Left ventricle myocardium superior (tissue), 1 donor: ENCODE measurements at places on chromosomes 1 and 21.
A peak's percentile ranks its signal among the peaks of the same experiment; 100 is the strongest.

GRCh38 chr1:145716641-145717345, 2.5 kb upstream of the CD160 start:
- no peak for DNase-seq

DNA sequence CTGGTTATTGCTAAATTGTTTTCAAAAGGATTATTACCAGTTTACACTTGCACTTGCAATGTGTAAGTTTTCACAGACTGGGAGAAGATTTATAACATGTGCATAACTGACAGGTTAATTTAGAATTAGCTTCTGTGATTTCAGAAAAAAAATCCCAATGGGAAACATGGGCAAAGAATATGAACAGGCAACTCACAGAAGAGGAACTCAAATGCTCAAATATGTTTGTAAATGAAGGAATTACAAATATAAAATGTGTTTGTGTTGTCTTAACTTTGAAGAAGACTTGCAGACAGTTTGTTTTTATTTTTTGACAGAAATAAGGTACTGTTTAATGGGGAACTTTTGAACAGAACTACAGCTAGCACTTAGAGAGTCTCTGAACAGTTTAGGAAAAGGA, 8.4 kb downstream of the TSEN15 start:
- DNase-seq, result no peak

GRCh38 chr1:29258189-29258975, 22.1 kb downstream of the PTPRU start:
- no peak for DNase-seq

GRCh38 chr1:45621501-45621836, 2.4 kb downstream of the CCDC17 start:
- no peak for DNase-seq

GRCh38 chr1:81731989-81732388, 68.7 kb upstream of the ADGRL2 start:
- DNase-seq, result no peak

DNA sequence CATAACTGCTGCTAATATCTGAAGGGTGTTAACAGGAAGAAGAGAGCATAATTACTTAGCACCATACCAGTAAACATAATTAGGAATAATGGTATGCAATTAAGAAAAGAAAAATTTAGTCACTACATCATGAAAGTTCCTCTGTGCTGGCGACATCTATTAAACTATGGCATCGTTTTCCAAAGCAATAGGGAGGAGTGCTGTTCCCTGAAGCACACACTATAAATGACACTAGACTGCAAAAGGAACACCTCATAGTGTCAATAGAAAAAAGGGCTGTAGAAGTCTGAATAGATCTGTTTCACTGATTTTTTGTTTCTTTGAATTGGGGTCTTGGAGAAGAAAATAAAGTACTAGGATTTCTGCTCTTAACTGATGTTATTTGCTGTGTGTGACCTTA, 773.6 kb upstream of the B3GALT2 start:
- DNase-seq, result no peak

- DNase-seq, result no peak
These were observed 84.9 kb downstream of the KIF14 start for GRCh38 chr1:200535605-200536004.

- DNase-seq, result no peak
These were observed 10.0 kb downstream of the ITLN1 start for GRCh38 chr1:160874935-160875334.

GRCh38 chr21:31133243-31133830, 95.1 kb upstream of the KRTAP19-8 start:
- DNase-seq, result no peak

DNA sequence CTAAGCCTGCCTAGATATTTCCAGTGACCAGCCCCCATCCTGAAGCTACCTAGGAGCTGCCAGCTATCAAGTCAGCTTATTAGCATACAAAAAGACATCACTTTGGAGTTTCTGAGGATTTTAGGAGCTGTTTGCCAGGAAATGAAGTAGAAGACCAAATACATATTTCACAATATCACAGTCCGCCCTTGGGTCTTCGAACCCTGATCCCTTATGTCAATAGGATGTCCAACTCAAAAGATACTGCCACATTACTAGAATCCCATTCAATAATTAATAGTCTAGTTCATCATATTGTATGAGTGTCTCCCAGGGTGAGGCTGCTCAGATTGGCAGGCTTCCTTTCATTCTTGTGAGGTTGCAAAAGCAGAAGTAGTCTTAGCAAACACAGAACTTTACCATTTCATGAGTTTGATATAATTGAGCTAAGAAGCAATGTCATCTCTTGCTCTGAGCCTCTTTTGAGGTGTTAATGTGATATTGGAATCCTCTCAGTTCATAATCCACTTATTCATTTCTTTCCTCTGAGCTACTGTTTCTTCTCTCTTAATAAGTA, 13.6 kb downstream of the IPO9 start:
- DNase-seq, result no peak

DNA sequence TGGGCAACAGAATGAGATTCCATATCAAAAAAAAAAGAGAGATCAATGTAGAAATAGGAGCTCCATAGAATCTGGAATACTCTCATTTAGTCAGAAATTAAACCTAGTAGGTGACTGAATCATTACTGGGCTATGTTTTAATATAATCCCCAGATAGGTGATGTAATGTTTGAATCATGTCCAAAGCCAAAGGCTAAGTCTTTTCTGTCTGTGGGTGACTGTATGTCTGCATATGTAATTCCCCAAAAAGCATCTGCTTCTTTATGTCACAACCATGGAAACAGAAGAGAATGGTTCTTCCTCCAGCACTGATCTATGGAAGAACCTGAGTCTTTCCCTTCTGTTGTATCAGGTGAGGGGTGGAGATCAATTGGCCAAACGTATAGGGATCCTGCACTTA, 5.8 kb downstream of the LAMC2 start:
- no peak for DNase-seq

DNA sequence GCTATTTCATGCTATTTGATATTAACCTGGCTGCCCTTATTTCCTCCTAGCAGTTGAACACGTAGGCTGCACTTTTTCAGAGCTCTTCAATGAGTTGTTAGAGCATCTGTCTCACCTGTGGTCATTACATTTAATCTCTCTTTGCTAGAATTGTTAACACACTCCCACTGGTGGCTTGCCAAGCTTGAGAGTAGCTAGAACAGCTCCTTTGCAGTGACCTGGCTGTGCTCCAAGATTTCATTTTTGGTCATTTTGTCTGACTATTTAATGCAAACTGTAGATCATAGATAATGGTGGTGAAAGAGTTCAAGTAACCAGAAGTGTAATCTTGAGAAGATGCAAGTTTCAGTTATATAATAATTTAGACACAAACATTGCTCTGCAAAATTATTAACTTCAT, 105.6 kb downstream of the LRRC7 start:
- no peak for DNase-seq

GRCh38 chr1:3922201-3922725, 22.2 kb upstream of the C1orf174 start:
- no peak for DNase-seq

GRCh38 chr1:89041119-89041641, 18.5 kb upstream of the GBP3 start:
- DNase-seq, result no peak

DNA sequence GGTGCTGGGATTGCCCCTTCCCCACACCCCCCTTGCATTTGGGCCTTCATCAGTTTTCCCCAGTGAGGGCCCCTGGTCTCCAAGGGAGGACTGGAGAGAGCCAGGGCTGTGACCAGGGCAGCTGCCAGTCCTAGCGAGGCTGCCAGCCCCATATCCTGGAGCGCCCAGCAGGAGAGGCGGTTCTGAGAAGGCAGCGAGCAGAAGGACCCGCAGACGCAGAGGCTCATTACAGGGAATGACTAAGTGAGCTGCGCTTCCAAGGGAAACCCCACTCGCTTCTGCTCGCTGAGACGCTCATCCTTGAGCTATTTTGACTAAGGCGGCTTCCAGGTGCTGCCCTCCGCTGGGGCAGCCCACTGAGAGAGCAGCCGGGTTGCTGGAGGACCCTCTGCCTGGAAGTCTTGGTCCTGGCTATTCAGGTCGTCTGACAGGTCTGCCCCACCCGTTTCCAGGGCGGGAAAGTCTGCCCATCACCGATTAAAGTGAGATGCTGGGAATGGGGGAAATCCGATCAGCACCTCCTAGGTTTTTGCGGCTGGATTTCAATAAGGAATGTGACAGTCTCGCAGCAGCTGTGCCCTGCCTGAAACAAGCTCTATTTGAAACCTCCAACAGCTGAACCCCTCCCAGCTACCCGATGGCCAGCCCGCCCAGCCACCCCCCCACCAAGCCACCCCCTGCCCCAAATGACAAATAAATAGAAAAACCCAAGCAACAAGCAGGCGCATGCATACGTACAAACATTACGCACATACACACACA, 2.8 kb downstream of the KCNN3 start:
- DNase-seq, result peak; percentile 45

- peak; percentile 64 for DNase-seq
These were observed at the start of gene C1QB for GRCh38 chr1:22652881-22653316. Gene C1QB, plus strand, starts transcription at chr1:22653236. Its CDS starts 6,227 bp downstream, at chr1:22659463.

DNA sequence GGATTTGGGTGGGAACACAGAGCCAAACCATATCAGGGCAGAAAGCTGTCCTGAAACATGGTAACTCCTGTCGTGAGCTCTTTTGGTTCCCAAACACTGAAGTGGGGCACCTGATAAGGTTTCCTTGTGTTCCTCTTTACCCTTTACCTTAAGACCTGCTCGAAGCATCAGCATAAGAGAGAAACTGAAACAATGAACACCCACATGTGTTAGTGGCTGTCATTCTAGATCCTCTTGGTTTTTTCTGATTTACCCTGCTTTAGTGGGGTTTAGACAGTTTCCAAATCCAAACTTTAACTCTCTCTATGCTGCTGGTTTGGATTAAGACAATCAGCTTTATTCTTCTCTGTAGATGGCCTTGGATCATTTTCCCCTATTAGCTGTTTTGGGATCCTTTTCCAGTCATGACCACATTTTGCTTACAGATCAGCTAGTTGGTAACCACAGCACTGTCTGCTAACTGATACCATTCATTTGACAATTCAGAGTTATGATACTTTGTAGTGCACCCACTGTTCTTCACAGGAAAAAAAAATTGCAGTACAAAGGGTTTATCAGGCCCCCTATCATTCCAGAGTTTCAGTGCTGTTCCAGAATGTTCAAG, 975 bp upstream of the MNDA start:
- DNase-seq, result no peak

DNA sequence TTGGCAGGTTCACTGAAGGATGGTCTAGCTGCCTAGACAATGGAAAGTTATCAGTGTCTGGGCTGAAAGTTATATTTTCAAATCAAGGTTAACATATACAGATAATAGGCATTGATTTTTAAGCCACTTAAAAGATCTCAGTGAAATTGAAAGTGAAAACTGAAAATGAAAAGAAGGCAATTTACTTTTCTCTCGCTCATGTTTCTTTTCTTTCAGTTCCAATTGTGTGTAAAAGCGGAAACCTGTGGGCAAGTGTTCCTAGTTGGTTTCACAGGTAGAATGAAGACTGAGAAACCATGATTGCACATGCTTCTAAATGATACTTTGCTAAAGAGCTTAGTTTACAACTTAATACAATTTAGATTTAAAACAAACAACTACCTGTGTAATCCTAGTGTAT, 383.7 kb downstream of the ZP4 start:
- DNase-seq, result no peak

GRCh38 chr1:109790735-109791494, 27.2 kb upstream of the EPS8L3 start:
- peak; percentile 70 for DNase-seq

DNA sequence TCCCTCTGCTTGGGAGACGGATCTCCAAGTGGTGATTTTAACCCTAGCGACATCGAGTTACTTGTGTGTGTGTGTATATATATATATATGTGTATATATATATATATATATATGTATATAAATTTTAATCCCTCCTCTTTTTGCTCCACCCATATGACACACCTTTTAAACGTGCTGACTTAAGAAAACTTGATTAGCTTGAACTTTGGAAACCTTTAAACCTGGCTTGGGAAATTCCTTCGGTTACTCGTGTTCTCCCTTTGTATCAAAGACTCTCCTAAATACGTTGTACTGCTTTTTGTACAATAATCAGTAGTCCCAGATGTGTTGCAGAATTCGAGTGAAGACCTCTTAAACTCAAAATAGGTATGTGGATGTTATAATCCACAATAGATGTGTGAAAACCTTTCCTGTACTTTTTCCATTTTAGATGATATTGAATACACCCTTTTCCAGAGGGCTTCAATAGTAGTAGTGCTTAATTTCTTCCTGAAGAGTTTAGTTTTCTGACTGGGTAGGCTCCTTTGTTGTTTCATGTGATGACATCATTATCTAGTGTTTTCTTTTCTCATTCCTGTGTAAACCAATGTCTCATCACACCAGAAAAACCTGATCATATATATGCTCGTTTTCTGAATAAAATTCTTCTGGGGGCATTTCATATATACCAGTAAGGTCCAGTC, 1.4 kb downstream of the RNF11 start:
- no peak for DNase-seq

GRCh38 chr21:29396951-29397455, 98.3 kb downstream of the BACH1 start:
- DNase-seq, result no peak

GRCh38 chr1:210377731-210378333, 49.1 kb downstream of the HHAT start:
- no peak for DNase-seq

- DNase-seq, result peak; percentile 53
These were observed 71.6 kb downstream of the SH3BGR start for GRCh38 chr21:39523399-39523798.

DNA sequence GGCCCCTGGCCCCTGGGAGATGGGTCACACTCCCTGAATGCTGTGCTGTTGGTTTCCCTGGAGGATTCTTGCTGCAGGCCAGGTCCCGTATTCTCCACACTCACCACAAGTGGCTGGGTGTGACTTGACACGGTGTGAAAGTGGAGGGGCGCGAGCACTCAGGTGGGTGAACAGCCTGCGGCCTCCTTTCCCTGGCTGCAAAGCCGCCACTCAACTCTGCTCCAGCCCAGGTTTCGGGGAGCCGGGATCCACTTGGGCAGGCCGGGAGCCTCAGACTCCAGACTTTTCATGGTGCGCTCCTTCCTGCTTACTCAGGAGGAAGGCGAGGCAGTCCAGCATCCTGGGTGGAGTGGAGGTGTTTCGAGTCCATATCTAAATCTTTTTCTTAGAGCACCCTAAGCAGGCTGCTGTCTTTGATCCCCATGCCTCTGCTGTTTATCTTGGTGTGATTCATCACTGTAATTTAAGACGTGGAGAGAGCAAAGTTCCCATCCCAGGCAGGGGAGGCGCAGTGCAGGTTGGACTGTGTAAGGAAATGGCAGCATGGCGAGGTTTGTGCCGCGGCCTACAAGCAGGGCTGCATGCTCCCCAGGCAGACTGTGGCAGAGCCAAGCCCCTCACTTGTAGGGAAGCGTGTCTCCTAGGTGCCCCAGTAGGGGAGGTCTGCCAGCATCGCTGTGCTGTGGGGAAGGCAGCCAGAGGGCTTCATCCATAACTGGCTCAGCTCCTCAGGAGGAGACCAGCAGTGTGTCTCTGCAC, 29.6 kb downstream of the VANGL1 start:
- DNase-seq, result no peak

DNA sequence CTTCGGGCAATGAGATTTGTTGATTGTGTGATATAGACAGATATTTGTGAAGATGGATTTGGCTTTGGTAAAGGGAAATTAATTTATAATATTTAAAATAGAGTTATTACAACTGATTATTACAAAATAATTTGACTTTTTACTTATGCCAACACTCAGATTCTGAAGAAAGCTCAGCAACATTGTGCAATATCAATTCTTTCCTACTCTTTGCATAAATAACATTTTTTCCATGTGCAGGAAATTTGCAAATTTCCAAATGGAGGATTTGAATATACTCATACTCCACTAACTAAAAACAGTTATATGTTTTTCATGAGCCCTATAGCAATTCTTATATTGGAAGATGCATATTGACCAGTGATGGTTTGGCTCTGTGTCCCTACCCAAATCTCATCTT, 676.4 kb upstream of the ADAMTS5 start:
- no peak for DNase-seq
